Activated CD8-positive, alpha-beta memory T cell treated with anti-CD3 and anti-CD28 coated beads for 36 hours (primary cell): ENCODE measurements at places on chromosomes 4 and X. TPM values are rescaled to one million over a fixed set of nuclear protein-coding genes. Genes with fewer than 3 reads are reported as not detected.

NEXMIF gene
- total RNA-seq, result 0.08 TPM

HEPH gene
- total RNA-seq, result not detected

ATP2B3 gene
- not detected for total RNA-seq

MBNL3 gene
- 24.7 TPM for total RNA-seq

BEND2 gene
- total RNA-seq, result not detected

TRIML2 gene
- not detected for total RNA-seq

NR3C2 gene
- 3.3 TPM for total RNA-seq

AFM gene
- not detected for total RNA-seq

MAGEB3 gene
- total RNA-seq, result not detected

MAGIX gene
- total RNA-seq, result 1.0 TPM

TMEM35A gene
- total RNA-seq, result not detected

STATH gene
- total RNA-seq, result not detected

GPR143 gene
- not detected for total RNA-seq

HSFX3 gene
- not detected for total RNA-seq

SLC7A11 gene
- 1.7 TPM for total RNA-seq

ADGRG4 gene
- not detected for total RNA-seq

CDX4 gene
- not detected for total RNA-seq

NLGN4X gene
- not detected for total RNA-seq

HMX1 gene
- not detected for total RNA-seq

CTAG1B gene
- not detected for total RNA-seq
